ENCODE measurements at places on chromosomes 5 and 9.

DNA sequence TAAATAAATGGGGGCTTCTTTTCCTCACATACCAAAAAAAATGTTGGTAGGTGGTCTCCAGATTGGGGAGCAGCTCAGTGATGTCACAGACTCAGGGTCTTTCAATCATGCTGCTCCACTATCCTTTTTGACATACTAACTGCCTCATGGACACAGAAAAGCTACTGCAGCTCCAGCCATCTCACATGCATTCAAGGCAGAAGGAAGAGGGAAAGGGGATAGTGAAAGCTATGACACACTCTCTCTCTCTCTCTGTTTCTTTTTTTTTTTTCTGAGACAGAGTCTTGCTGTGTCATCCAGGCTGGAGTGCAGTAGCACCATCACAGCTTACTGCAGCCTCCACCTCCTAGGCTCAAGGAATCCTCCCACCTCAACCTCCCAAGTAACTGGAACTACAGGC lies 7.9 kb upstream of the ADGRD2 start:
- DNase-seq, result no peak

- no peak for DNase-seq
These were observed 12.0 kb downstream of the PSMB7 start for GRCh38 chr9:124403246-124403645.

DNA sequence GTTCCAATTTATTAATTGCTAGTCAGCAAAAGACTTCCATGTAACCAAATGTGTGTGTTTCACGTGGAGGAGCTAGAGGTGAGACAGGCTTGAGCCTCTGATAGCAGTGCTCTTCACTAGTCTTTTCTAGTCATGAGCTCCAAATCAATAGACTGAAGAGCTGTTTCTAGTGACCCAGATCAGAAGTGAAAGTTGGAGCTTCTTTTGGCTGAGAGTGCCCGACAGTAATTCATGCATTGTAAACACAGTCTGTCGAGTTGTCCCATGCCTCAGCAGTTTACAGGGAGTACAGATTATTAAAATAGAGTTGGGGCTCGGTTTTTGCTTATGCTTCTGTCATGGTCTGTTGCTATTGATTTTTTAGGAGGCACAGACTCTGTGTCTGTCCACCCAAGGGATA lies 793.1 kb downstream of the DTWD2 start:
- no peak for DNase-seq

- DNase-seq, result peak; percentile 74
These were observed 143.0 kb downstream of the SMARCA2 start for GRCh38 chr9:2158111-2158610.

DNA sequence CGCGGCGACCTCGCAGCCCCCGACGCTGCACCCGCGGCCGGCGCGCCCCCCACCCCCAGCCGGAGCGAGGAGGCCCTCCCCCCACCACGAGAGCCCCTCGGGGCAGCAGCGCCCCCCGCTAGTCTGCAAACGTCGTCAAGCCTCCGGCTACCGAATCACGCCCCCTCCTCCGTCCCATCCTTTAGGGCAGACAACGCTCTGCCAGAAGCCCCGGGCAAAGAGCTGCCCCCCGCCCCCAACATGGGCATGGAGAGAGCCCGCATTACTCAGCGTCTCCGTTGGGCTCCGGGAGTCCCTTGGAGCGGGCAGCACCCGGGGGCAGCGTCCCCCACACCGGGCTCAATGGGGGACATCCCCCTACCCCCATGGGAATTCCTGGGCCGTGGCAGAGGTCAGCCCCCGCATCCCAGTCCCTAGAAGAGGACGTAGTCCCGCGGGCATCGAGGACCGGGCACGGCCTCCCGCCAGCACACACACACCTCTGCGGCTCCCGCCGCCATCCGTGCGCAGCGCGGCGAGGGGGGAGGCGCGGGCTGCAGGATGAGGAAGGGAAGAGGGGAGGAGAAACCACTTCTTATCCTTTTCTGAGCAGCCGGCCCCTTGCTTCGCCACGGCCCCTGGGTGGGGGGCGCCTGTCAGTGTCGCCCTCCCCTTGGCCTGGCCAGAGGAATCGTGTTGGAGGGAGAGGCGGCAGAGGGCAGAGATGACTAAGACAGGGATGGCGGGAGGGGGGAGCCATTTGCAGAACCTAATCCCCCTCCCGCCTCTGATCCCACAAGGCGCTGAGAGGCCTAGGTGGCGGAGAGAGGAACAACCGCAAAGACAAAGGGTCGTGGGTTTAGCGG lies 750 bp downstream of the DNM1 start:
- DNase-seq, result peak; percentile 73
